ENCODE measurements at places on chromosomes 3 and 15.

DNA sequence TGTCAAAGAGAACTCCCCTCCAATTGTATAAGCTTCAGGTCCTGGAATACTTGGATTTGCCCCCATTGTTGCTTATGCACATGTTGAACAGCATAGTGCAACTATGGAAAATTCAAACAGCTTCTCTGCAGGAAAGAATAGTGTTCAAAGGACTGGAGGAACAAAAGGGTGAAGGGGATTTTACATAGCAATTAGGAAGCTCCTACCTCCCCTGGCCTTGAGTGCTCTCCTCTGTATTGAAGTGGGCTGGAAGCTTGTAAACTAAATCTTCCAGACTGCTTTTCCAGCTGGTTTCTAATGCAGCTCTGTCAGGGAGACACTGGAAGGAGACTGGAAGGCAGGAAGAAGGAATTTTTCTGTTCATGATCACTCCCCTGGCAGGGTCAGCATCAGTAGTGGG, 7.2 kb upstream of the ELP6 start:
- no peak for DNase-seq

DNA sequence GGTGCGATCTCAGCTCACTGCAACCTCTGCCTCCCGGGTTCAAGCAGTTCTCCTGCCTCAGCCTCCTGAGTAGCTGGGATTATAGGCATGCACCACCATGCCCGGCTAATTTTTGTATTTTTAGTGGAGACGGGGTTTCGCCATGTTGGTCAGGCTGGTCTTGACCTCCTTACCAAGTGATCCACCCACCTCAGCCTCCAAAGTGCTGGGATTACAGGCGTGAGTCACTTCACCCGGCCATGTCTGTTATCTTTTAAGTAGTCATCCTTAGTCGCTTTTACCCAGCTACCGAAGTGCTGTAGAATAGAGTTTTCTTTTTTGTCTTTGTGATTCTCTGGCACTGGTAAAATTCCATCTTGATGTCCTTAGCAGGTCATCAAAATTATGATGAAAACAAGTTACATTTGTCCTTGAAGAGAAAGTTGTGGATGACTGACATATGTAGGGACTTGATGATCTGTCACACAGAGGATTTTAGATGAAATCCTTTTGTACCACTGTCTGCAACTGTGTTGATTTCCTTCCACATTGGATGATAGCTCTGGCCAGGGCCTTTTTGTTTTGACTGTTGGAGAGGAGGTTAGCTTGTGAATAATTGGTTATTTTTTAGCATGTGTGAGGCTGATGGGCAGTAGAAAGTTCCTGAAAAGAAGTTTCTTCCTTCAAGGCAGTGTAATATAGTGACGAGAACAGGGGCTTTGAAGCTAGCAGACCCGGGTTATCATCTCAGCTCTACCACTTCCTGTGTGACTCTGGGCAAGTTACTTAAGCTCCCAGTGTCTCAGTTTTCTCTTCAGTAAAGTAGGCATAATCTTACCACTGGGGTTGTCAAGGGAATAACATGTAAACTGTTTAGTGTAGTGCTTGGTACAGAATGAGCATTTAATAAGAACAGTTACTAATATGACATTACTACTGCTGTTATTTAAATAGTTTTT, 18.8 kb downstream of the ATG7 start:
- DNase-seq, result peak; percentile 42

DNA sequence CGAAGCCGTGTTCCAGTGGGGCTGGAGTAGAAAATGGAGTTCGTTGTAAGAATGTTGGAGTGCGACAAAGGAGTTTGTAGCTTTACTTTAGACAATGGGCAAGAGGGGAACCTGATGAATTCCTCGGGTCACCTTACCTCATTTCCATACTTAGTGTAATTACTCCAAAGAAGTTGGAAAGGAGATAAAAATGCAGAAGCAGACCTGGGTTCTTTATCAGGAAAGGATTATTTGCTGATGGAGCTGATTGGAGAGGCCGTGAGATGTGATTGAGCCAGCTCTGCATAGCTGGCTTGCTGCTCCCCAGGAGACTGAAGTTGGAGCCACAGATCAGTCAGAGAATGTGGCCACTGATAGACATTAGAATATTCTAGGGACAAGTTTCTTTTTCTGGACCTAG, 33.4 kb upstream of the TBL1XR1 start:
- DNase-seq, result no peak

DNA sequence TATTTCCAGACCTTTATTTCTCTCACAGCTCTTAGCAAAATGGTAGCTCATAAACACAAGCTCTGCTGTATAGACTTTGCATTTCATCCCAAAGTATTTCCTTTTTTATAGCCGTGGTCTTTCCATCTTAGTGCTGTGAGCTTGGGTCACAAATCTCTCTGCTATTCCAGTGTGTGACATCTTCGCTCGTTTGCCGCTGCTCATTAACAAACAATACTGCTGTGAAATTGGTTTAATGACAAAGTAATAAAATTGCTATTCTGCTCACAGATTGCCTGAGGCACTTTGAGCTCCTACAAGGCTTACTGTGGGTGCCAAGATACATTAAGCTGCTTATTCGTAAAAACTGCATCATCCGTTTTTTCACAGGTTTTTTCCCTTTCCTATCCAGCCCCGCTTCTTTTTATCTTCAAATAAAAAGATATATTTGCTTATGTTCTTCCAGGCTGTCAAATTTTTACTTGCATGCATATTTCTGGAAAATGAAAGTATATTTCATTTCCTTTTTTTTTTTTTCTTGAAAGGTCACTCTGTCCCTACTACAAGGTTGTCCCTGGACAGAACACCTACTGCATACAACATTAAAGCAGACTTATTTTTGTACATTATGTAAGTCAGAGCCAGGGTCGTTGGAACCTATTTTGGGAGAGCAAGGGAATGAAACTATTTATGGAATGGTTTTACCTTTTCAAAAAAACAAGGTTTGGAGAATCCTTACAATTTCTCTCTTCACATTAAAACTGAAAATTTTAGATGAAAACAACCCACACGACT, 174.5 kb downstream of the MEIS2 start:
- DNase-seq, result no peak

DNA sequence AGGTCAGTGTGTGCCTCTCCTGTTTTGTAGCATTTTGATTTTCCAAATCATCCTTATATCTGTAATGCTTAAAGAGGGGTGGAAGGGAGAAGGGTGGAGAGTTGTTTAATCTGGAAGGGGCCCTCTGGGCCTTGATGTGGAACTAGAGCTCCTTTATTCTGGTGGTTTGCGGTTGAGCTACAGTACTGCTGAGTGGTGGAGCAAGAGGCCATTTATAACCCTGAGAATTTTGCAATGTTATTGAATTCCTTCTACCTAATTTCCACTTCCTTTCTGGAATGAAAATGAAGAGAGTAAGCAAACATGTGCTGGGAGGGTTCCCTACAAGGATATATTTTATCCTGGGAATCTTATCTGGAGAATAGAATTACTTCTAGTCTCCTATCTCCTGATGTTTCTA, 35.3 kb upstream of the TUBGCP5 start:
- DNase-seq, result no peak

- DNase-seq, result no peak
Observed at GRCh38 chr3:102802819-102803420, 368.1 kb downstream of the ZPLD1 start.

DNA sequence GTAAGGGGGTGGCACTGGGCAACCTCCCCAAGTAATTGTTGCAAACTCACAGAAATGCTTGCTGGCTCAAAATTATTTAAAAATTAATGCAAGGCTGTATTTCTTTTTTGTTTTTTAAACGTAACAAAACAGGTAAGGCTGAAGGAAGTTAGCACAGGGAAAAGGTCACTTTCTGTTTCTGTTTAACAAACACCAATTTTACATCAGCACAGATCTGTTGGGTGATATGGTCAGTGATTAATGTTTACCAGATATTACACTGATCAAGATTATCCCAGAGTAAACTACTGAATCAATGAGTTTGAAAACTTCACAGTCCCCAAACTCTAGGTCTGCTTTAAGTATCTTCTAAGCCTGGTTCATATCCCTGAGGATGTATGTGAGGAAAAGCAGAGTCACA, 558.0 kb downstream of the FOXP1 start:
- no peak for DNase-seq

DNA sequence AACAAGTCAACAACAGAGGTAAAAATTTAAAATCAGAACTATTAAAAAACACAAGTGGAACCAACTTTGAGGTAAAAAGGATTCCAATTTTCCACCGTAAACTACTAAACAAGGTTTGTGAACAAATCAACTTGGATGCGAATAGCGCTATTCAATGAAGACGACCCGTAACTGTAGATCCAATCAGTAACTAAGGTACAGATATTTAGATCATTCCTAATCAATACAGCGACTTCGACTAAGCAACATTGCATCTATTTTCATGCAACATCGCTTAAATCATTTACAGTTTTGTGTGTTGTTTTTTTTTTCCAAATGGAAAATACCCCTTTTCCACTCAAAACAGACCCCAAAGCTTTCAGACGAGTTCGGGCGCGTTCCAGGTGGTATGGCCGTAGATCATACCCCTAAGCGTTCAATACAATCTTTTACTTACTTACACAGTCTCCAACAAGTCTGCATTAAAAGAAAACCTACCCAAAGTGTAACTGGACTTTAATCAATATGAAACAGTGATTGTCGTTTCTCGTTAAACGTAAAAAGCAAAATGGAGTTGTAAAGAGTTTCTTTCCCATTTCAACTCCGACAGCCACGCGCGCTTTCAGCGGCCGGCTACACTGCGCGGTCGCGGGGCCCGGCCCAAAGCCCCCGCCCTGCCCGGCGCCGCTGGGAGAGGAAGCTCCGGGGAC, 786 bp downstream of the RHOA start:
- DNase-seq, result no peak

- DNase-seq, result no peak
Observed at GRCh38 chr3:195421400-195421799, 21.4 kb downstream of the ACAP2 start.

DNA sequence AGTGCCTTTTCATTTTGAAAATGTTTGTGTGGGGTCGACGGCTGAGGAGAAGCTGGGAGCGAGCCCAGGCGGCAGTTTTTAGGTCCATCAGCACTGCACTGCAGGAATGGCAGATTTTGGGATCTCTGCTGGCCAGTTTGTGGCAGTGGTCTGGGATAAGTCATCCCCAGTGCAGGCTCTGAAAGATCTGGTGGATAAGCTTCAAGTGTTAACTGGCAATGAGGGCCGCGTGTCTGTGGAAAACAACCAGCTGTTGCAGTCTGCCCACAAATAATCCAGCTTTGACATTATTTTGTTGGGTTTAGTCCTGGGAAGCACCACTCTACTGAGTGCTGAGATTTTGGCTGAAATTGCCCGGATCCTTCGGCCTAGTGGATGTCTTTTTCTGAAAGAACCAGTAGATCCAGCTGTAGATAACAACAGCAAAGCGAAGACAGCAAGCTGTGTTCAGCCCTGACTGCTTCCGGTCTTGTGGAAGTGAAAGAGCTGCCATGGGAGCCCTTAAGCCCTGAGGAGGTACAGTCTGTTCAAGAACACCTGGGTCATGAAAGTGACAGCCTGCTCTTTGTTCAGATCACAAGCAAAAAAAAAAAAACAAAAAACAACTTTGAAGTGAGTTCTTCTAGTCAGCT, 13.1 kb upstream of the ANP32A start:
- peak; percentile 69 for DNase-seq

GRCh38 chr15:58705105-58705504, 44.4 kb downstream of the ADAM10 start:
- DNase-seq, result no peak

- no peak for DNase-seq
Observed at GRCh38 chr3:194284351-194284750, 66.8 kb downstream of the CPN2 start.

DNA sequence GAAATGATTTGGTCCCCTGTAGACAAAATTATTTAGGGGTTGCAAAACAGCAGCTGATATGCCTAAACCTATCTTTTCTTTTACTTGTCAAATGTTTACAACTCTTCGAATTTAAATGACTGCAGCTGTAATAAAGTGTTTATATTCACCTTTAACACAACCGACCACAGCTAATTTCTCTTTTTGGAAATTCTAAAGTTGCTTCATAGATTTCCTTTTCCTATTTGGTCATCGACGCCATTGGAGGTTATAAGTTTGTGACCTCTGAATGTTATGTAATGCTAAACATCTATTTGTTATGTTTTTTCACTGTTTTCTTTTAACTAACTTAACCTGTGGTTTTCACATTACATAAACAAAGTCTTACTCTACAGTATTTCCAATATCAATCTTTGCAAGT, 1094.9 kb upstream of the EPHA6 start:
- no peak for DNase-seq

GRCh38 chr3:98450372-98450771, 12.6 kb upstream of the OR5K1 start:
- no peak for DNase-seq

Data from stimulated activated naive CD4-positive, alpha-beta T cell (primary cell).